ENCODE measurements at places on chromosomes 12 and 14.

DNA sequence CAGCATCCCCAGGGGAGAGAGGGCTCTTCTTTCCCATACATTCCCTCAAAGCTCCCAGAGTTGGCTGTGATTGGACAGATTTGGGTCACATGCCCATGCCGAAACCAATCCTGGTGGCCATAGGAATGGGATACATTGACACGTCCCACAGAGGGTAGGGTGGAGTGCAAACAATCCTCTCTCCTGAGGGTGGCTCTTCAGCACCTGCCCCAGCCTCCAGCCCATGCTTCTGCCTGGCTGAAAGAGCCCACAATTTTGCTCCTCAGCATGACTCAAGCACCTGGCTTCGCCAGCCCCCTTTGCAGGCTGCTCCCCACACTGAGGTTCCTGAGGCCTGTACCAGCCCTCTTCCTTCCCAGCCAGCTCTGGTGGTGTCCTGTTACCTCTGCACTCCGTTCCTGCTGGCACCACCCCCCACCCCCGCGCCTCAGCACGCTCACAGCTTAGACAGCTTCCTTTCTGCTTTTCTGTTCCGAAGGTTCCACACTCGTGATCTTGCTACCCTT lies 71.7 kb downstream of the CCDC92 start:
- peak; percentile 58 for DNase-seq

DNA sequence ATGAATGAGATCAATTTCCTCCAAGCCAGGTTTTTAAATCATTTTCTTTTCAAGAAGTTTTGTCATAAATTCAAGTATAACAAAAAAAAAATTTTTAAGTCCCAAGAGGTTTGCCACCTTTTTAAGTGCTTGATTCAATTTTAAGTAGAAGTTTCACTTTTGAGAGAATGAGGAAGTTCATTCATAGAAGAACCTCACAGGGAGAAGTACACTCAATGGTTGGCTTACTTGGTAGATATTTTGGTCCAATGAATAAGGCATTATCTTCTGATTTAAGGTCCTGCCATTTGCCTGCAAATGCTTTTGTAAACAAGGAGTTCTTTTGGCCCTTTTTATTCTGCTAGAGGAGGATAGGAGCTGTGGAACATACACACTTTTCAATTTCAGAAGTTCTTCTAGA lies 96.7 kb upstream of the NOVA1 start:
- no peak for DNase-seq

DNA sequence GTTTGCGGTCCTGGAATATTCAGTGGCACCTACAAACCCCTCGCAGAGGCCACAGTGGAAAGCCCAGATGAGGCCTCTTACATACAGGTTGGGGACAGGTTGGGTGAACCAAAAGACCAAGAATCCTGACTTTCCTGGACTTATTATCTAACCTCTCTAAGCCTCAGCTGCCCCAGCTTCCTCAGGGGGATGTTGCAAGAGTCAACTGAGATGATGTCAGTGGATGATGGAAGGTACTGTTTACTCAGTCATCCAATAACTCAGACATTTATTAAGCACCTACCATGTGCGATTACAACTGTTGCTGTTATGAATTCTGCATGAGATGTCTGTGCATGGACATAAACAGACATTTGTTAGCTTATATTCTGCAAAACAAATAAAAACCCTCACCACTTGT lies 72.8 kb downstream of the RFX4 start:
- DNase-seq, result no peak

DNA sequence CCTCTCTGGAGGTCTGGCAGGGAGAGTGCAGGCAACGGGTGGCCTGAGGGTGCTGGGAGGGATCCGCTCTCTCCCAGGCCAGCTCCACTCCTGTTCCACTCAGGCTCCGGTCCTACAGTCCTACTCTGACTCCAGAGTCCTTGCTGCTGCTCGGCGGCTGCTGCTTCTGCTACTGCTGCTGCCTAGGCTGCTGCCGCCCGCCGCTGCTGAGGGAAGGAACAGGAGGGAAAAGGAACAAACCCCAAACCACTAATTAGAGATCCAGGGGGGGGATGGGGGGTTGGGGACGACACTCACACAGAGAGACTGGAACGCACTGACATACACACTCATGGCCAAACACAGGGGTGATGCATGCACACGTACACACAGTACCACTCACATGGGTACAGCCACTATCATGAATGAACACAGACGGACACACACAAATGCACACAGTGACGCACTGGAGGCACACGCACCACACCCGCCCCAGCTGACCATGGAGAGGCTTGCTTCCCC lies at the start of gene SP7:
Gene SP7, minus strand, starts transcription at position 174 of the 501 bp plus-strand sequence. CDS start 708 bp downstream, outside the sequence.
- DNase-seq, result peak; percentile 37

GRCh38 chr14:66003082-66003730 lies 483.0 kb upstream of the CCDC196 start:
- peak; percentile 25 for DNase-seq

GRCh38 chr14:59583755-59584154 lies 7.1 kb upstream of the CCDC175 start:
- DNase-seq, result no peak
